ENCODE measurements at places on chromosomes 1 and 21. TPM values are rescaled to one million over a fixed set of nuclear protein-coding genes. Genes with fewer than 3 reads are reported as not detected.
A peak's percentile ranks its signal among the peaks of the same experiment; 100 is the strongest.

- H3K4me1 ChIP-seq: peaks cover 49% of the 10 kb centered on the region
- H3K36me3 ChIP-seq: peaks cover 14% of the 10 kb centered on the region
- peak overlapping the region; percentile 91 for H3K27ac ChIP-seq
- no peak overlapping the region for H3K4me3 ChIP-seq
Measured at GRCh38 chr21:34844924-34845238, 176.1 kb downstream of the CLIC6 start.

The RSPH1 gene
- 0.19 TPM for total RNA-seq

GRCh38 chr1:61352845-61353435, 270.6 kb downstream of the NFIA start:
- H3K4me3 ChIP-seq: no peak overlapping the region
- no peak for DNase-seq
- H3K36me3 ChIP-seq: peaks cover 22% of the 10 kb centered on the region
- H3K4me1 ChIP-seq: peaks cover 2% of the 10 kb centered on the region
- no peak overlapping the region for H3K27ac ChIP-seq

GRCh38 chr21:46148106-46148505, 7.3 kb downstream of the FTCD start:
- H3K4me3 ChIP-seq: no peak overlapping the region
- no peaks in the 10 kb centered on the region for H3K36me3 ChIP-seq
- H3K4me1 ChIP-seq: peaks cover 11% of the 10 kb centered on the region
- no peak for DNase-seq

DNA sequence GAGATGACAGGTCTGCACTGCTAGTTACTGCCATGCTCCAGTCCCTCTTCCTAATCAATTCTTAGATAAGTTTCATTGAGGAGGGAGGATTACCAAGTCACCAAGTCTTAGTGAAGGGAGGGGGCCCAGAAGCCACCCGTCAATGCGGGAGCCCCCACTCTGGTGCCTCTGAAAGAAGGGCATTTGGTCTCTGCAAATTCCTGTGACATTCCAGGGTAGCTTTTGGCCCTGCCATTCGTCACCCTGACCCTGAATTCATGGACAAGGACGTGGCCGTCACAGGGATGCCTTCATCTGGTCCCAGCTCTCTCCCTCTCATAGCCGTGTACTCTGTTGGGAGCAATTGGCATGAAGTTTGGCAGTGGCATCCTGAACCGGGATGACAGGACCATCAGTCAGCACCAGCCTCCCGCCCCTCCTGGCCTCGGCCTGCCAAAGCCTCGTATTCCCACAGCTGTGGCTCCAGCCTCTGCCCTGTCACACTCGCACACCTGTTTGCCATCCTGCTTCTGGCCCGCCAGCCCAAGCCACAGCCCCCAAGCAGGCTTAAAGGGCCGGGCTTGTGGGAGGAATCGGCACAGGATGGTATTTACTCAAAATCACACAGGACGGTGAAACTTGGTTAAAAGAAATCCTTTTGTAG, 150.7 kb downstream of the CLIC6 start:
- H3K27ac ChIP-seq: no peak overlapping the region
- DNase-seq: no peak
- H3K36me3 ChIP-seq: peaks cover 45% of the 10 kb centered on the region
- peaks cover 17% of the 10 kb centered on the region for H3K4me1 ChIP-seq
- H3K4me3 ChIP-seq: no peak overlapping the region

The OR1C1 gene
- not detected for total RNA-seq

DNA sequence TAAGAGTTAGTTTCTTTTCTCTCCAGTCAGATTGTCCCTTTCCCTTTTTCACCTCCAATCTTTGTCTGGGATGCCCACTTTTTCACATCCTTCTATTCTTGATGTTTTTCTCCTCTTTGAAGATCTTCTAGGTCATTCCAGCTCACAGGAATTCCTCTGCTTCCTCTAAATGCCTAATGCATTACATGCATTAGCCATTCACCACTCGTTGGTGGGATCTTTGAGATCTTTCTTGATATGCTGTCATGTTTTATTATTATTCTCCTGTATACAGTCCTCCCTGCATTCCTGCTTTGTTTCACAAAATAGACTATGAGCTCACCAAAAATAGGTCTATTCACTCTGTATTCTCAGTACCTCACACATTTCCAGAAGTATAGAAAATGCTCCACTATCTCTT, 129.0 kb downstream of the LYPLAL1 start:
- peaks cover 27% of the 10 kb centered on the region for H3K4me1 ChIP-seq
- no peak for DNase-seq
- H3K4me3 ChIP-seq: no peak overlapping the region
- H3K27me3 ChIP-seq: no peaks in the 10 kb centered on the region
- H3K27ac ChIP-seq: no peak overlapping the region

DNA sequence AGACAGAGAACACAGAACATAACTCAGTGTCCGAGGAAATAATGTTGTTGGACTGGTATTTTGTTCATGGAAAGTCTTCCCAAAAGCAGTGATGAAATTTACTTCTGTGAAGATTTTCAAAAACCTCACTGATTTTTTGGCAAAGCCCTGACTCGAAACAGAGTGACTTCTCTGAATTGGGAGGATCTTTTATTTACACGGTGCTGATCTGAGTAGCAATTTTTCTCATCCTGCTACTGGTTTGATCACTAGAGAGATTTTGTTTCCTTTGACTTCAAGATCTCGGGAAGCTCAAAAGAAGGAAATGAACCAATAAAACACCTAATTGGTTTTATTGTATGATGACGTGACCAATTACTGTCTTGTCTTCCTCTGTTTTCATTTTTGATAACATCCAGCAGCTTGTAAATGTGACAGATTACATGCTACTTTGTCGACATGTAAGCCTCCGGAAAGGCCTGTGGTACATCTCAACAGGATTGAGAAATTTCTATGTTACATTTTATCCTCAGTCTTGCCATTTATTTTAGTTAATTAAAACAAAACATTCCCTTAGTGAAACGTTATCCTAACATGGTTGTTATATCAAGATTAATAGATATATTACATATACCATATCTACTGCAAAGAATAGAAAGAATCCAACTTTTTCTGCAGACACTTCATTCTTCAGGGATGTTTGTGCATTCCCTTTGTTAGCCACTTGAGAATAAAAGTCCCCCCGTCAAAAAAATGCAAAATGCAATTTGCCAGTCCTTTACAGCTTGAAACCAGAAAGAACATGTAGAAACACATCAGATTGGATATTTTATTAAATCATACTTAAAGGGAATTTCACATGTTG, 42.8 kb upstream of the IFI44L start:
- H3K27me3 ChIP-seq: peaks cover 6% of the 10 kb centered on the region
- H3K36me3 ChIP-seq: no peaks in the 10 kb centered on the region
- DNase-seq: no peak
- no peak overlapping the region for H3K4me3 ChIP-seq
- H3K4me1 ChIP-seq: no peaks in the 10 kb centered on the region

- no peaks in the 10 kb centered on the region for H3K27me3 ChIP-seq
- peaks cover 27% of the 10 kb centered on the region for H3K4me1 ChIP-seq
- H3K4me3 ChIP-seq: no peak overlapping the region
Measured at GRCh38 chr1:233237647-233238046, 57.9 kb downstream of the PCNX2 start.

GRCh38 chr21:45951676-45952075, 29.9 kb upstream of the COL6A1 start:
- no peak for DNase-seq
- no peak overlapping the region for H3K4me3 ChIP-seq
- peaks cover 3% of the 10 kb centered on the region for H3K27me3 ChIP-seq
- H3K36me3 ChIP-seq: no peaks in the 10 kb centered on the region
- no peak overlapping the region for H3K27ac ChIP-seq

DNA sequence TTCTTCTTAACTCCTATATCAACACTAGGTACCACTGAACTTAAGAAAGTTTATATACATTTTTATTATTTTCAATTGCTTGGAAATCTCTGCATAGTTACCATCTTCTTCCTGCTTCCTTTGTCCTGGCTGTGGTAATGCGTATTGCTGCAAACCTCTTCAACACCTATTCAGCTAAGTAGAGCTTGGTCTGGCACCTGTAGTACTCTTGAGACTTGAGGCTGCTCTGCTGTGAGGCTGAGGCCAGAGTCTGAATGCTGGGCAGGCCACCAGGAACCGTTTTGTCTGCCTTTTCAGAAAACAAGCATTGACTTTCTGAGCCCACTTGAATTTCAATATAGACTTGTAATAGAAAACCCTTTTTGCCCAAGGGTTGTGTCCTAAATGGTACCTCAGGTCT, 52.0 kb upstream of the RGS2 start:
- no peaks in the 10 kb centered on the region for H3K36me3 ChIP-seq
- H3K4me3 ChIP-seq: no peak overlapping the region
- DNase-seq: no peak
- no peak overlapping the region for H3K27ac ChIP-seq

The UBASH3A gene
- not detected for total RNA-seq

The TNNT2 gene
- total RNA-seq: 1.4 TPM

DNA sequence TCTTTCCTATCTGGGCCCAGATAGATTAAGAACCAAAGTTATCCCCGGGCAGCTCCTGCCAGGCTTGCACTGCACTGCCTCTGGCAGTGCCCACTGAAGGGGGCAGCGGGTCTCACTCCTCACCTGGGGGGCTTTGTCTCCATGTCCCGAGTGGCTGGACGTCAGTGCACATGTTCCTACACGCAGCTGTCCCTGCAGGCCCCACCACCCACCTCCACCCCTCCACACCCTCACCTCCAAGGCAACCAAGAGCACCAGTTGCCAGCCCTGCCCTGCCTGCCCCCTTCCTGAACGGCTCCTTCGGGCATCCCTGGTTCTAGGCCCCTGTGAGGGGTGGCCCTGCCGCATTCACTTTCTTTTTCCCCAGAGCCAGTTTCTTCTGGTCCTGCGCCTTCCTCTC, 147.2 kb downstream of the PEX14 start:
- H3K27ac ChIP-seq: no peak overlapping the region
- DNase-seq: no peak
- no peaks in the 10 kb centered on the region for H3K27me3 ChIP-seq
- peaks cover 9% of the 10 kb centered on the region for H3K4me1 ChIP-seq
- peaks cover 12% of the 10 kb centered on the region for H3K36me3 ChIP-seq

The RAVER2 gene
- 7.3 TPM for total RNA-seq

The TMEM61 gene
- total RNA-seq: not detected

DNA sequence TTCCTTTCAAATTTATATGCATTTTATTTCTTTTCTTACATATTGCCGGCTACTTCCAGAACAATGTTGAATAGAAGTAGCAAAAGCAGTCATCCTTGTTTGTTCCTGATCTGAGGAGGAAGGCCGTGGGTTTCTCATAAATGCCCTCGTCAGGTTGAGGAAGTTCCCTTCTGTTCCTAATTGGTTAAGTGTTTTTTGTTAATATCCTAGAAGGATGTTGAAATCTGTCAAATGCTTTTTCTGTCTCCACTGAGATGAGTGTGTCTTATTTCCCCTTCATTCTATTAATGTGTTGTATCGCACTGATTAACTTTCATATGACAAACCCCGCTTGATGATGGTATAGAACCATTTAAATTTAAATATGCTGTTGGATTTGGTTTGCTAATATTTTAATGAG, 15.4 kb downstream of the TTLL10 start:
- H3K4me1 ChIP-seq: no peaks in the 10 kb centered on the region
- DNase-seq: no peak
- no peaks in the 10 kb centered on the region for H3K36me3 ChIP-seq
- H3K27me3 ChIP-seq: peaks cover 20% of the 10 kb centered on the region

DNA sequence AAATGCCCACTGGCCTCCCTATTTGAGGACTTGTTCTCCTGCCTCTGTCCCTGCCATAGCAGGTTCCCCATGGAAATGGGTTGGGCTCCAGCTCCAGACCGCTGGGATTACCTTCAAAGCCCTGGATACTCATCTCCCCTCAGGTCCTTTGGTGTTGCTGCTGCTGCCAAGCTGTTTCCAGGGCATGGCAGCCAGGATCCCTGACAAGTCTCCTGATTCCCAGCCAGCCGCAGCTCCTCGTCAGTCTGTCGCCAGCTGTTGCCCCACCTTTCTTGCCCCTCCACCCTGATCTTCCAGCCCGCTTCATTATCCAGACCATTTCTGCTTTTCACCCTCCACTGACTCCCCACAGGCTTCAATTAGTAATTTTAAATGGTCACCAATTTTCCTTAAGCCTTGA, 68.3 kb upstream of the KCND3 start:
- DNase-seq: no peak
- no peaks in the 10 kb centered on the region for H3K4me1 ChIP-seq
- no peaks in the 10 kb centered on the region for H3K27me3 ChIP-seq

DNA sequence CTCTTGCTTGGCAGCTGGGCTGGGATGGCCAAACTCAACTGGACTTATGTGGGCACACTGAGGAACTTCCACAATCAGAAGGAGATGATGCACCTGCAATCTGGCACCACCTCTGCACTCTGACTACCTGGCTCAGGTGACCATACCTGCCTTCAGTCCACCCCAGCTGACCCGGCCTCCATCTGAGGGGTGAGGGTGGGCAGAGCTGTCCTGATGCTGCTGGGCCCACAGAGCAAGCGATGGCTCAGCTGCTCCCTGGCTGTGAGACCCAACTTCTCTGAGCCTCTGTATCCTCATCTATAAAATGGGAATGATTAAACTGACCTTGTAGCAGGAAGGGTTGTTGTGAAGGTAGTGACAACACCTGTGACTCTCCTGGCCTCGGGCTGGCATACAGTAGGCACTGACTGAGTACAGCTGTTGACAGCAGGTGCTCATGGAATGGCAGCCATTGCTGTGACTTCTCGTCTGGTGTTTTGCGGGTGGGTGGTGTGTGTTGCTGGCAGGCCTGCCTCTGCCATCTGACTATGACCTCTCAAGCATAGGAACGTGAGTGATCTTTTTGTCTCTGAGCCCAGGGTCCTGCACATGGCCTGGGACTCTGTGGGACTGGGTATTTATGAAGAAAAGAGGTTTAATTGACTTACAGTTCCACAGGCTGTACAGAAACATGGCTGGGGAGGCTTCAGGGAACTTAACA, 438.5 kb downstream of the PTPRU start:
- no peaks in the 10 kb centered on the region for H3K36me3 ChIP-seq
- H3K4me1 ChIP-seq: no peaks in the 10 kb centered on the region
- H3K27ac ChIP-seq: no peak overlapping the region
- H3K27me3 ChIP-seq: no peaks in the 10 kb centered on the region
- H3K4me3 ChIP-seq: no peak overlapping the region

GRCh38 chr1:26730695-26731094, 34.9 kb downstream of the ARID1A start:
- H3K4me1 ChIP-seq: peaks cover 19% of the 10 kb centered on the region
- no peak for DNase-seq
- peaks cover 34% of the 10 kb centered on the region for H3K36me3 ChIP-seq
- H3K4me3 ChIP-seq: no peak overlapping the region
- no peak overlapping the region for H3K27ac ChIP-seq

DNA sequence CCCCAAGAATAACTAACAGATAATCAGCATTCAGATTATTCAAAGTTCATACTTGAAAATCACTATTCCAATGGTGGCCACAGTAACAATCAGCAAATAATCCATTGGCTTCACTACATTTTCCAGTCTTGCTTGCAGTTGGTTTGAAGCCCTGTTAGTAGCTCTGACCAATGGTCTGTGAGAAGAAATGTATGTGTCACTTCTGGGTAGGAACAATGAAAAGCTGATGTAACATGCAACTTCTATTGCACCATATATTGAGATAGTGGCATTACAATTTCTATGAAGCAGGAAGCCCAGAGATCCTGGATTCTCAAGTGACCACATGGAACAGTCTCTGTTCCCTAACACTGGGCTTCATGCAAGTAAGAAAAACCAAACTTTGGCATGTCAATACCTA, 250.9 kb upstream of the DAB1 start:
- DNase-seq: no peak
- H3K4me3 ChIP-seq: no peak overlapping the region
- H3K4me1 ChIP-seq: no peaks in the 10 kb centered on the region
- no peaks in the 10 kb centered on the region for H3K36me3 ChIP-seq
- H3K27ac ChIP-seq: no peak overlapping the region

The CTBS gene
- total RNA-seq: 20.2 TPM

GRCh38 chr1:161266202-161266601, 7.7 kb downstream of the PCP4L1 start:
- no peak overlapping the region for H3K4me3 ChIP-seq
- peaks cover 10% of the 10 kb centered on the region for H3K4me1 ChIP-seq
- H3K27ac ChIP-seq: no peak overlapping the region
- H3K36me3 ChIP-seq: no peaks in the 10 kb centered on the region
- no peak for DNase-seq

The LRRC53 gene
- not detected for total RNA-seq

The TNFRSF4 gene
- 0.19 TPM for total RNA-seq

The RGS21 gene
- total RNA-seq: not detected

Data from osteocyte (in vitro differentiated cells).